ENCODE measurements at places on chromosomes 6 and 20.

DNA sequence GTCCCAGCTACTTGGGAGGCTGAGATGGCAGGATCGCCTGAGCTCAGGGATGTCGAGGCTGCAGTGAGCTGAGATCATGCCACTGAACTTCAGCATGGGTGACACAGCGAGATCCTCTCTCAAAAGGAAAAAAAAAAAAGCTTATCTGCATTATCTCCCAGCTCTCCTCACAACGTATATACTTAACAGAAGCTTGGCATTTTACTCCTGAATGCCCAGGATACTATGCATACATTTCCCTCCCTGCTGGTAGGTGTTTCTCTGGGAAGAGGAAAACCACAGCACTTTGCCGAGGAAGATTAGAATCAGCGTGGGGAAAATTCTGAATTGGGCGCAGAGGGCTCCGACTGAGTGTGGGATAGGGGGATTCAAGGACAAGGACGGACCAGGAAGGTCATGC is 800.6 kb downstream of the DHX35 start:
- no peak for DNase-seq

DNA sequence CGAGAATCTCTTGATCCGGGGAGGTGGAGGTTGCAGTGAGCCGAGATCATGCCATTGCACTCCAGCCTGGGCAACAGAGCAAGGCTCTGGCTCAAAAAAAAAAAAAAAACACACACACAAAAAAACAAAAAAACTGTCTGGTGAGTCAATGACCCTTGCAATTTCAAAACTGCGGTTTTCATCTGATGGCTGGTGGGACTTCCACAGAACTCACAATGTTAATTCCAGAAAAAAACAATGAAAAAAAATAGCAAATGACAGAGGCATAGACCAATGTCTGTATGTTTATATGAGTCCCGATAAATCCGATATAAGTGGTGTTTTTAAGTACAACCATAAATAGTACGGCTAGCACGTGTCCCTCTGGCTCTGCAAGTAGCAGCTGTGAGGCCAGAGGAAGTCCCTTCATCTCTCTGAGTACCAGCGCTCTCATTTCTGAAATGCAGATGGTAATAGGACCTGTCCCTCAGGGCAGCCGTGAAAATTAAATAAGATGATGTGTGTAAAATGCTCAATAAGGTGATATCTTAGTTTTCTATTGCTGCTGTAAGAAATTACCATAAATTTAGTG is 21.9 kb upstream of the PTPN1 start:
- DNase-seq, result no peak

GRCh38 chr20:6636209-6637159 is 131.0 kb upstream of the BMP2 start:
- DNase-seq, result no peak

DNA sequence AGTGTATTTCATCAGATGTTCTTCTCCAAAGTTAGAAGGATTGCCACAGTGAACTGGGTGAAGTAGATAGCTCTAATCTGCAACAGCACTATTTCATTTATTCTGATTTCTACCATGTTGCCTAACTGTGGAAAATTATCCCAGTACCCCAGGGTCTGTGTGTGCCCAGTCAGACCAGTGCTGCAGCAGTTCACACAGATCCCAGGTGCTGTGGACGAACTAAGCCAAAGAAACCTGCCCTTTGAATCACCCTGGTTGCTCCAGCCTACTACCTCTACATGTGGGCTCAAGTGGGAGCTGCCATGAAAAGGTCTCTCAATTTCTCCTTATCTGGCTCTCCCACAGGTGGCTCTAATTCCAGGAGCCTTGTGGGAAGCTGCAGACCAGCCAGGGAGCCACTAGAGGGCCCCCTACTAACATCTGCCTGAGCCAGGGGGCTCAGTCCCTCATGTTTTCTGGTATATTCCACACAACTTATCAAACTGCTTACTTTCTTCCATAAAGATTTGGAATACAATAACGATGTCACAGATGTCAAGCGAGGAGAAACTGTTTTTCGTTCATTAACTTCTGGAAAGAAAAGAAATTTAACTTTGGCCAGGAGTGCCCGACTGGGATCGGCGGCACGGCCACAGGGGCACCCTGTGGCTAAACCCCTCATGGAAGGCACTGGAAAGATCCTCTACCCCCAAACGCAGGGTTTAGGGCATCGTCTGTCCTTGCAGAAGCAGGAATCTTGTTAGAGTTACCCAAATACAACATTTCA is 31.6 kb upstream of the LY86 start:
- peak; percentile 23 for DNase-seq

- DNase-seq, result no peak
Measured at GRCh38 chr20:58277578-58278472, 31.7 kb upstream of the RAB22A start.

DNA sequence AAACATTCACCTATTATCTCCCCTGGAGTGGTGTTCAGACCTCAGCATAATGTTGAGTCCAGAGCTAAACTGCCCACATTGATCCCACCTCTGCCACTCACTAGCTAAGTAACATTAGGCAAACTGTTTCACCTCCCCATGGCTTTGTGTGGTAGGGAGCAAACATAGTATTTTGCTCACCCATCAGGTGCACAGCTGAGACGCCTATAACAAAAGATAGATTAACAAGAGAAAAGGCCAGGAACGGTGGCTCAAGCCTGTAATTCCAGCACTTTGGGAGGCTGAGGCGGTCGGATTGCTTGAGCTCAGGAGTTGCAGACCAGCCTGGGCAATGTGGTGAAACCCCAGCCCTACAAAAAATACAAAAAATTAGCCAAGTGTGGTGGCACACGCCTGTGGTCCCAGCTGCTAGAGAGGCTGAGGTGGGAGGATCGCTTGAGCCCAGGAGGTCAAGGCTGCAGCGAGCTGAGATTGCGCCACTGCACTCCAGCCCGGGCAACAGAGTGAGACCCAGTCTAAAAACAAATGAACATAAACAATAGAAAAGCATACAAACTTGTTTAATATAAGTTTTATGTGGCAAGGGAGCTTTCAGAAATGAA is 91.6 kb downstream of the MAP3K7 start:
- no peak for DNase-seq

DNA sequence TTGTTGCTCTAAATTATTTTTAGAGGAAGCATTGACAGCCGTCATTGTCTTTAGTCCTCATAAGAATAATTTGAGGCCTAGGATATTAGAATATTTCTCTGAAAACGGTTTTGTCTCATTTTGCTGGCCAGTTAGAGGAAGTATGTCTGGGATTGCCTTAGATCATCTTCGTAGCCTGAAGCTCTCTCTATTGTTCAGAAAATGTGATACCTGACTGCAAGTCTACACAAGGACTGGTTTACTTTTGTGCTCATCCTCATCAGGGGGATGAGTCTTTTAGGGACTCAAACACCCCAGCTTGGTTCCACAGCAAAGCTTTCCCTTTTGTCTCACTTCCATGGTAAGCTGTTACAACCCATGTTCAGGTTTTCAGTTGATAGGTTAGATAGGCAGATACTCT is 141.8 kb downstream of the FARS2 start:
- DNase-seq, result no peak

GRCh38 chr6:34658605-34659265 is 37.8 kb downstream of the ILRUN start:
- DNase-seq, result no peak
